ENCODE measurements at places on chromosomes 7 and 10.
A peak's percentile ranks its signal among the peaks of the same experiment; 100 is the strongest.

GRCh38 chr10:113056441-113057021, 106.5 kb downstream of the TCF7L2 start:
- DNase-seq: no peak

DNA sequence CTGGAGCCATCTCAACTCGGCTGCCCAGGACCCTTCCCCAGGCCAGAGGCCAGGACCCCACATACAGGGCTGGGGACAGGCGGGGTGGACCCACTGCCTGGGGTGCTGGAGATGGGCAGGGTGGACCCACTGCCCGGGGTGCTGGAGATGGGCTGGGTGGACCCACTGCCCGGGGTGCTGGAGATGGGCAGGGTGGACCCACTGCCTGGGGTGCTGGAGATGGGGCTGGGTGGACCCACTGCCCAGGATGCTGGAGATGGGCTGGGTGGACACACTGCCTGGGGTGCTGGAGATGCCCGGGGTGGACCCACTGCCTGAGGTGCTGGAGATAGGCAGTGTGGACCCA, 32.4 kb upstream of the FOXL3 start:
- no peak for DNase-seq

- DNase-seq: no peak
These were observed 20.0 kb upstream of the CREB5 start for GRCh38 chr7:28392289-28392688.

DNA sequence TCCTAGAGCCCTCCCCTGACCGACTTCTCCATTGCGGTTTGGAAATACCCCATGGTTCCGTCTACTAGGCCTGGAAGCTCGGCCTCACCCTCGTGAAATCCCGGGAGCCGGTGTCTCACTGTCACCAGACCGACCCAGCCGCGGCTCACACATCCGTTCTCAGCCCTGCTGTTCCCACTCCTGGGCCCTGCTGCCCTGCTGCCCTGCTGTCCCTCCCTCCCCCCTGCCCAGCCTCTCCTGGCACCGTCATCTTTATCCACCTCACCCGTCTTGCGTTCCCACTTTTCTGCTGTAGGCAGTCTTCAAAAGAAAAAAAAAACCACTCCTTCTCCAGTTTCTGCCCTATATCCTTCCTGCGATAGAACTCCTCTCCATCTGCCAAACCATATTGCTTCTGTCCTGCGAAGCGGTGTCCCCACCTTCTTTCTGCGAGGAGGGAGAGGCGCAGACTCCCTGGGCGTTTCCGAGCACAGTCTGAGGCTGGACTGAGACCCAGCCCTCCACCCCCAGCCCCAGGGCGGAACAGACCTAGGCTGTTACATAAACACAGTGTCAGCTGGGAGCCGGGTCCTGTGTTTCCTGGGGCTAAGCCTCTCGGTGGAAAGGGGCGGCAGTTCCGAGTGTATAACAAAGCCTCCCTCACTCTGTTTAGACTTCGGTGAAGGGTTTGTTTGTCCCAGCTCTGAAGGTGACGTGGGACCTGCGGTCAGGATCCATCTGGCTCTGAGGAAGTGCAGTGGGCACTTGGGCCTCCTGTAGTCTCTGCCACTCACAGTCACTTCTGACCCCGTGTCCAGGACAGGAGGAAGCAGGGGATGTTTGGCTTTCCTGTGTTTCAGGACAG, 2.8 kb downstream of the AGAP3 start:
- DNase-seq: no peak

GRCh38 chr10:50577681-50578350, 45.9 kb downstream of the SGMS1 start:
- DNase-seq: peak; percentile 62

DNA sequence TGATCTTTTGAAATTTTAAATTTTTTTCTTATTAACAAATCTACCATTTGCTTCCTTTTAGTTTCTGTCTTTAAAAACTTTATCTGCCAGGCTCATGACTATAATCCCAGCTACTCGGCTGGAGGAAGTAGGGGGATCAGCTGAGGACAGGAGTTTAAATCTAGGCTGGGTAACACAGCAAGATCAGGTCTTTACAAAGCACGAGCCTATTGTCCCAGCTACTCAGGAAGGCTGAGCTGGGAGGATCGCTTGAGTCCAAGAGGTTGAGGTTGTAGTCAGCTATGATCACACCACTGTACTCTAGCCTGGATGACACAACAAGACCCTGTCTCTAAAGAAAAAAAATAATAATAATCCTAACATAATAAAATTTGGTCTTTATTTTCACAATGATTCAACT, 17.5 kb downstream of the DPY19L1 start:
- DNase-seq: no peak

DNA sequence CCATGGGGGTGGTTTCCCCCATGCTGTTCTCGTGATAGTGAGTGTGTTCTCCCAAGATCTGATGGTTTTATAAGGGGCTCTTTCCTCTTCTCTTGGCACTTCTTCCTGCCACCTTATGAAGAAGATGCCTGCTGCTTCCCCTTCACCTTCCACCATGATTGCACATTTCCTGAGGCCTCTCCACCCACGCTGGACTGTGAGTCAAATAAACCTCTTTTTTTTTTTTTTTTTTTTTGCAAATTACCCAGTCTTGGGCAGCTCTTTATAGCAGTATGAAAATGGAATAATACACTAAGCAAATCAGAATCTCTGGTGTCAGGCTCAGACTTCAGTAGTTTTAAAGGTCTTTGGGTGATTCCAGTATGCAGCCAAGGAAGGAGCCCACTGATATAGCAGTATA, 28.2 kb downstream of the TAS2R41 start:
- no peak for DNase-seq

- no peak for DNase-seq
These were observed 37.5 kb downstream of the ENO4 start for GRCh38 chr10:116886772-116887171.

DNA sequence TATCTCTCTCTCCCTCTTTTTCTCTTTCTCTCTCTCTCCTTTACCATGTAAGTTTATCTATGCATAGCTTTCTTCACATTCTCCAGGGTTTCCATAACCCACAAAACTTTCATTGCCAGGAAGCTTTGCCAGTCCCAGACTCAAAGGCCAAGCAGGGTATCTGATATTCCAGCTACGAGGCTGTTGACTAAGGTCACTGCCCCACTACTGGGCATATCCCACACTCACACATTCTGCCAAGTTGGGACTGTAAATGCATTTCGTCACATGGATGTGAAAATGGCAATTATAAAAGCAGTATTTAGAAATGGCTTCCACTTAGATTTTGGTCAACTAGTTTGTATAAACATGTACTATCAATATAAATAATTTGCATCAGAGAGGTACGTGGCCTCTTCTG, 43.3 kb upstream of the SEPTIN7 start:
- DNase-seq: no peak

DNA sequence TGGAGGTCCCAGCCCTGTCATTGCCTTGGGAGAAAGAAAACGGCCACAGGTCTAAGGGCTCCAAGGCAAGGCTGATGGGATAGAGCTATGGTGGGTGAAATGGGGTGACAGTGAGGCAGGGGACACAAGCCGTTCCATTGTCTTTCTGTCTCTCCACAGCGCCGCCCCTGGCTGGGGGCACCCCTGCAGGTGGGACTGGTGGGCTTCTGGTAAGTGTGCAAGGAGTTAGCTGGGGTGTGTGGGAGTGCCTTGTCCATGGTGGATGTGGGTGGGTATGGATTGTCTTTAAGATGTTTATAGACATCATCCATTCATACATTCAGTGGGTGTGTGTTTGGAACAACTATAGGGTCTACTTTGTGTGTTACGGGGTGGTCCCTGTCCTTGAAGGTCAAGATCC, 7.5 kb downstream of the SFXN3 start:
- no peak for DNase-seq

GRCh38 chr10:124329362-124329761, 89.4 kb downstream of the OAT start:
- DNase-seq: no peak

DNA sequence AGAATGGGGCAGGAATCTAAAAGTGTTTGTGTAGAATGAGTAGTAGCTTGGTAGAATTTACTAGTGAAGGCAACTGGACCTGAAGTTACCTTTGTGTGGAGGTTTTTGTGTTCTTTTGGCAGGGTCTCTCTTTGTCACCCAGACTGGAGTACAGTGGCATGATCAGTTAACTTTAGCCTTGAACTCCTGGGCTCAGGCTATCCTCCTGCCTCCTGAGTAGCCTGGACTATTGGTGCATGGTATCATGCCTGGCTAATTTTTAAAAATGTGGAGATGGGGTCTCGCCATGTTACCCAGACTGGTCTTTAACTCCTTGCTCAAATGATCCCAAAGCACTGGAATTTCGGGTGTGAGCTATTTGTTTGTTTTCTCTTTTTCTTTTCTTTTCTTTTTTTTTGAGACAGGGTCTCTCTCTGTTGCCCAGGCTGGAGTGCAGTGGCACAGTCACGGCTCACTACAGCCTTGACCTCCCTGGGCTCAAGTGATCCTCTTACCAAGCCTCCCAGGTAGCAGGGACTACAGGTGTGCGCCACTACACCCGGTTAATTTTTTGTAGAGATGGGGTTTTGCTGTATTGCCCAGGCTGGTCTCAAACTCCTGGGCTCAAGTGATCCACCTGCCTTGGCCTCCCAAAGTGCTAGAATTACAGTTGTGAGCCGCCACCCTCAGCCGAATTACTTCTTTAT, 76.7 kb downstream of the MKLN1 start:
- DNase-seq: no peak

GRCh38 chr10:86678999-86679792, 10.9 kb downstream of the LDB3 start:
- DNase-seq: no peak

GRCh38 chr7:20399521-20399920, 68.8 kb downstream of the ITGB8 start:
- DNase-seq: no peak

GRCh38 chr7:125934539-125934938, 1004.9 kb upstream of the POT1 start:
- no peak for DNase-seq
